ENCODE measurements at places on chromosomes 1 and 21. TPM values are rescaled to one million over a fixed set of nuclear protein-coding genes. Genes with fewer than 3 reads are reported as not detected.
A peak's percentile ranks its signal among the peaks of the same experiment; 100 is the strongest.

IL20 gene
- not detected for total RNA-seq

CELA2B gene
- total RNA-seq = not detected

CD5L gene
- not detected for total RNA-seq

KRTAP7-1 gene
- total RNA-seq = not detected

DNA sequence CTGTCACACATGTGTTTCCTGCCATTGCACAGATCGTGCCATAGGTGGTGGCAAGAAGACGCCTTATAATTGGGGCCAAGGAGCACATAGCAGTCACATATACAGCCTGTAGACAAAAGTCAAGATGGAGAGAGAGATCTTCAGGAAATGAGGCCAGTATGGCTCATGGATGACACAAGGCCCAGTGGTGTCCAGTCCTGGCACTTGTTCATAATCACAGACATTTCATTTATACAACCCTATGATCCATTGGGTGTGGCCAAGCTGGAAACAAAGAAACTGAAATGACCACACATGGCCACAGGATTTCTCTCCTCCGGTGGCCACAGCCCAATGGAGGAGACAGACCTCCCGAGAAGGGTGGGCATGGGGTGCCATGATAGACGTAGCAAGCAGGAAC lies 78.5 kb upstream of the KAZN start:
- no peak for DNase-seq
- H3K36me3 ChIP-seq = no peaks in the 10 kb centered on the region
- no peak overlapping the region for H3K27ac ChIP-seq
- H3K27me3 ChIP-seq = peaks cover 2% of the 10 kb centered on the region

- DNase-seq = no peak
- H3K4me3 ChIP-seq = no peak overlapping the region
- H3K36me3 ChIP-seq = no peaks in the 10 kb centered on the region
- peaks cover 8% of the 10 kb centered on the region for H3K27me3 ChIP-seq
These were observed 71.3 kb upstream of the CNTN2 start for GRCh38 chr1:204971517-204972336.

DNA sequence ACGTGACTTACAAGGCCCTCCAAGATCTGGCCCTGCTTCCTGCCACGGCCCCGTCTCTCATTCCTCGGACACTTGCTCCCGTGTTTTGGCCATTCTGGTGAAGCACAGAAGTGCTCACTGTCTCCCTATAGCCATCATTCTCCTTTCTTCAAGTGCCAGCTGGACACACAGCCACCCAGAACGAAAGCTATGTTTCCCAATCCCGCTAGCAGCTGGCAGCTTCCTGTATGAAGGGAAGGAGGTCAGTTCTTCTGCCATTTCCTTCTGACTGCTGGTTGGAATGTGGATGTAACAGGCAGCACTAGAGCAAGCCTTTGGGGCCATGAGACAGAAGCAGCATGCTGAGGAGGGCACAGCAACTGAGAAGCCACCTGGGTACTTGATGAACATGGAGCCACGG lies 82.8 kb downstream of the TGFBR3 start:
- H3K27me3 ChIP-seq = peaks cover 10% of the 10 kb centered on the region
- peaks cover 51% of the 10 kb centered on the region for H3K4me1 ChIP-seq
- peak overlapping the region; percentile 1 for H3K4me3 ChIP-seq
- peaks cover 15% of the 10 kb centered on the region for H3K36me3 ChIP-seq
- DNase-seq = no peak
- H3K27ac ChIP-seq = no peak overlapping the region

GRCh38 chr21:25039461-25040380 lies 567.6 kb downstream of the MRPL39 start:
- H3K4me1 ChIP-seq = peaks cover 3% of the 10 kb centered on the region
- H3K27ac ChIP-seq = peak overlapping the region; percentile 76
- no peaks in the 10 kb centered on the region for H3K27me3 ChIP-seq
- H3K4me3 ChIP-seq = peak overlapping the region; percentile 68
- H3K36me3 ChIP-seq = no peaks in the 10 kb centered on the region

- H3K4me3 ChIP-seq = no peak overlapping the region
- H3K4me1 ChIP-seq = no peaks in the 10 kb centered on the region
- H3K27ac ChIP-seq = no peak overlapping the region
- DNase-seq = no peak
These were observed 42.8 kb downstream of the SAMD13 start for GRCh38 chr1:84344286-84344685.

DNA sequence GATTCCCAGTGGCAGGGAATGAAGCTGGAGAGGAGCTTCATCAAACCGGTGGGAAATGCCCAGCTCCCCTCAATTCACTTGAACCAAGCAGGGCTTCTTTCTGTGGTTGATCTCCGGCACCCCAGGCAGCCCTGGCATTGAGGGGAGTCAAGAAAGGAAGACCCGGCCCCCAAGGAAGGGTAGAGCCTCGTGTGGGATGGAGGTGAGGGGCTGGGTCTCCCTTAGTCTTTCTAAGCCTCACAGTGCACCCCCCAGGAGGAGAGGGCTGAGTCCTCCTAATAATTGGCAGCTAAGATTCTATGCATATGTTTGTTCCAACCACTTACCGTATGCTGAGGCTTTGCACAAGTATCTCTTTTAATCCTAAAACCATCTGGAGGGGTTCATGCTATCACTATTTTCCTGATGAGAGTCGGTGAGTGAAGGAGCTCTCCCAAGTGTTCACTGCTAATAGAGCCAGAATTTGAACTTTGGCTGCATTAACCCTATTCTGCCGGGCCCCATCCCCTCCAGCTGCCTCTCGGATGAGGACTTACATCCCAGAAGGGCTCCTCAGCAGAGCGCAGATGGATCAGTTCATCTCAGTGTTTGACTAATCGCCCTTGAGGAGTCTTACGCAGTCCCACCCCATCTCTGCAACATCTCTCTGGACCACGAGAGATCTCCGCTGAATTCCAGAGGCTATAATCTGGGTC lies 33.1 kb upstream of the TMEM51 start:
- DNase-seq = no peak
- no peak overlapping the region for H3K4me3 ChIP-seq
- H3K27ac ChIP-seq = no peak overlapping the region
- H3K4me1 ChIP-seq = no peaks in the 10 kb centered on the region

Measured in endothelial cell (in vitro differentiated cells).